ENCODE measurements at places on chromosomes 1 and 21.

DNA sequence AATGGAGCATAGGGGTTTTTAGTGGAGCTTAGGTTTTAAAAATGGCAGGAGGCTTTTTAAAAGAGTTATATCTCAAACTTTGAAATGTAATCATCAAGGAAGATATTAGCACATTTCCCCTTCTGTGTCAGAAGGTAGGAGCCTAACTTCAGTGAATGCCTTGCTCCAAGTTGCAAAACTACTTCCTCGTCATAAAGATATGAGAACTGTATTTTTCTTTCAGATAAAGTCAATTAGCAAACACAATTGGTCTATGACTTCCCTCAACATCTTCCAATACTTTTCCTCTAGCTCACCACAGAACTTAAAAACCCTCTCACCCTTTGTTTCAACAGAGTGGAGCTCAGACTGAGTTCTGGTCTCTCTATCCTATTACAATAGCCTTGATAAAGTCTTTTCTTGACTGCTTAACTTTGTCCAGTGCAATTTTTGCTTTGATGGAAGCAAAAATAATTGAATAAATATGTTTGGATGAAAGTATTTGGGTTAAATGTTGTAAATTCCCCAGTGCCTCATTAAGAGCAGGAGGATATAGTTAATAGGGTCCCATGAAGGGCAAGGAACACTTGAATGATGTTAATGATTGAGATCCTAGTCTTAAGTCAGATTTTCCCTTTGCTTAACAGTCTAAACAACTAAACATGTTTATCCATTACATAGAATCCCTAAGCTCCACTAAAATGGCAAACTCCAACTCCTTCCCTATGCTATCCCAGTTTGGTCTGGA is 58.9 kb downstream of the TNFSF18 start:
- H3K4me3 ChIP-seq = no peak overlapping the region
- H3K27me3 ChIP-seq = no peaks in the 10 kb centered on the region
- no peaks in the 10 kb centered on the region for H3K4me1 ChIP-seq
- H3K27ac ChIP-seq = no peak overlapping the region

- no peaks in the 10 kb centered on the region for H3K36me3 ChIP-seq
- H3K27ac ChIP-seq = no peak overlapping the region
- H3K27me3 ChIP-seq = peaks cover 80% of the 10 kb centered on the region
- peak overlapping the region; percentile 29 for H3K4me3 ChIP-seq
- peaks cover 29% of the 10 kb centered on the region for H3K4me1 ChIP-seq
Observed at GRCh38 chr1:220894025-220894923, 15.0 kb downstream of the HLX start.

DNA sequence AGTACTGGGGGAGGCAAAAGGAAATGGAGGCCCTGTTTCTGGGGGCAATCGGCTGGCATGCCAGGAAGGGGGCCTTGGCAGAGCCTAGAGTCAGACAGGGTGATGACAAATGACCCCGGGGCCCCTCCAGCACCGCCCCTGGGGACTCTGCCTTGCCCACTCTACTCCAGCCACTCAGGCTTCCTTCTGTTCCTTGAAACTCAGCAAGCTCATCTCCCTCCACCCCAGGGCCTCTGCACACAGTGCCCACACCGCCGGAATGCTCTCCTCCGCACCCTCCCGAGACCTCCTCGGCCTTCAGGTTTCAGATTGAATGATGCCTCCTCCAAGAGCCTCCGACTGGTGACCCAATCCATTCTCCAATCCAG is 122.5 kb upstream of the ZBTB40 start:
- no peaks in the 10 kb centered on the region for H3K36me3 ChIP-seq
- peaks cover 37% of the 10 kb centered on the region for H3K4me1 ChIP-seq
- H3K4me3 ChIP-seq = no peak overlapping the region
- DNase-seq = no peak
- peak overlapping the region; percentile 36 for H3K27ac ChIP-seq

DNA sequence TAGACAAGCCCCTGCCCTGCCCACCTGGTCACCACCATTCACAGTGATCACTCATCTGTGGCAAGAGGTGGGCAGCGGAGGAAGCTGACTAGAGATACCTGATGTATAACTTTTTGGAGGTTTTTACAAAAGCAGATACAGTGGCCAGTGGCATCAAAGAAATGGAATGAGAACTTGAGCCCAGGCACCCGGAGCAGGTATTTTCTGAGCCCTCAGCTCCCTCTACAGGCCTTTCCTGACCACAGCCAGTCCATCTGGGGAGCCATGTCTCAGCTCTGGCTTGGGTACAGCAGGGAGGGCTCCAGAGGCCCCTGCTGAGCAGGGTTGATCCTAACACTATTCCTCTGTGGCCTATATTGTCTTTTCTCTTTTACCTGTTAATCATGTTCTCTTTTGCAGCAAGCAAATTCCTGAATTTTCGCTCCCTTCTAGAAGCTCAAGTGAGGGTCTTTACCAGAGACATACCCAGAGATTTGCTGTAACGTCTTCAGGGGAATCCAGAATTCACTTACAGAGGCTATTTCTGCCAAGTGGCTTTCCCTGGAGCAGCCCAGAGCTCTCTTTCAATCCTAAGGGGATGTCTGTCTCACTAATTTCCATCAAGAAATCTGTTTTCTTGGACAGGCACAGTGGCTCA is 27.3 kb downstream of the GPR157 start:
- peaks cover 8% of the 10 kb centered on the region for H3K4me1 ChIP-seq
- no peak overlapping the region for H3K27ac ChIP-seq
- peak; percentile 31 for DNase-seq
- H3K4me3 ChIP-seq = no peak overlapping the region
- no peaks in the 10 kb centered on the region for H3K27me3 ChIP-seq
- peaks cover 9% of the 10 kb centered on the region for H3K36me3 ChIP-seq

DNA sequence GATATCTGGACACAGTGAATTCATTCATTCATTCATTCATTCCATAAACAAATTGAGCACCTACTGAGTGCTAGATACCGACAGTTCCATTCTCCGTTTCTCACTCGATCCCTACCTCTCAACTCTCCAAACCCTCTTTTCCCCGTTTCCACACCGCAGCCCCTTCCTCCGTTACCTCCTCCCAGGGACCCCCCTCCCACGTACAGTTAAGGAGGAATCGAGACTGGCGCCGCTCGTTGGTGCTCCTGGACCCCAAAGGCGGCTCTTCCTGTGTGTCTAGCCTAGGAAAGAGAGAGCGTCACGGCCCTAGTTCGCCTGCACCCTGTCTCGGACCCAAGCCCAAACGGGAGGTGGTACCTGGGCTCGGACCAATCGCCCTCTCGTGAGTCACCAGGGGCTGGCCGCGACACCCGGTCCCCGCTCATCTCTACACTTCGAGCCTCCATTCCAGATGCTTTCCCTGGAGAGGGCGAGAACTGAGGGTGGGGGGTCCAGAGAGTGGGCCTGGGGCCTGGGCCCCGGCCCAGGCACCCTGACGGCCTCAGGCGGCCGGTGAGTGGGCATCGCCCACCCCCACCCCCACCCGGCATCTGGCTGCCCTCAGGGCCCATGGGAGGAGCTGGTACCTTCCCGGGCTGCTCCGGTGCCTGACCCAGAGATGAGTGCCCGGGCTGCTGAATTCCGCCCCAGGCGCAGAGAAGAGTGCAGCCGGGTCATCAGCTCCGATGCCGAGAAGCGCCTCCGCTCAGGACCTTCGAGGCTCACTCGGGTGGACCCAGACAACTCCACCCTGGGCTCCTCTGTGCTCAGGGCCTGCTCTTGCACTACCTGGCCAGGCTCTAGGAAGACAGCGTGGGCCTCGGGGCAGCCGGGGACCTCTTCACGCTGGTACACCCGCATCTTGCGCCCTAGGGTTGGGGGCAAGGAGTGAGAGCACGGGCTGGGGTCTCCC is 4.9 kb downstream of the ARHGEF19 start:
- peak overlapping the region; percentile 91 for H3K27ac ChIP-seq
- H3K27me3 ChIP-seq = no peaks in the 10 kb centered on the region
- no peaks in the 10 kb centered on the region for H3K36me3 ChIP-seq
- no peak for DNase-seq

DNA sequence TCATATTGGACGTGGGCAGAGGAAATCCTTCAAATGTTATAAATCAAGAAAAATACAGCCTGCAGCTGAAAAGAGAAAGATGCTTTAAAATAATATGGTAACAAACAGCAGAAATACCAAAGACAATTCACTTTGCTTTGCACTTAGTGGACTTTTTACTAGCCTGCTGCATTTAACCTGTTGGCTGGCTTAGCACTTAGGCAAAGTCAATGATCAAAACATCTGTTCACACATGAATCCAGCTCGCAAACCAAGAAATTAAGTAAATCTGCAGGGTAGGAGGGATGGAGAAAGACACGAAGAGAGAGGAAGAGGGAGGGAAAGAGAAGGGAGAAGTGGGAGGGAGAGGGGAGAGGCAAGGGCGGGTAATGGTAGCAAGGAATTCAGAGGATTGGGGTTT is 103.6 kb upstream of the RAB4A start:
- no peaks in the 10 kb centered on the region for H3K27me3 ChIP-seq
- no peak overlapping the region for H3K27ac ChIP-seq
- no peak overlapping the region for H3K4me3 ChIP-seq
- no peak for DNase-seq

DNA sequence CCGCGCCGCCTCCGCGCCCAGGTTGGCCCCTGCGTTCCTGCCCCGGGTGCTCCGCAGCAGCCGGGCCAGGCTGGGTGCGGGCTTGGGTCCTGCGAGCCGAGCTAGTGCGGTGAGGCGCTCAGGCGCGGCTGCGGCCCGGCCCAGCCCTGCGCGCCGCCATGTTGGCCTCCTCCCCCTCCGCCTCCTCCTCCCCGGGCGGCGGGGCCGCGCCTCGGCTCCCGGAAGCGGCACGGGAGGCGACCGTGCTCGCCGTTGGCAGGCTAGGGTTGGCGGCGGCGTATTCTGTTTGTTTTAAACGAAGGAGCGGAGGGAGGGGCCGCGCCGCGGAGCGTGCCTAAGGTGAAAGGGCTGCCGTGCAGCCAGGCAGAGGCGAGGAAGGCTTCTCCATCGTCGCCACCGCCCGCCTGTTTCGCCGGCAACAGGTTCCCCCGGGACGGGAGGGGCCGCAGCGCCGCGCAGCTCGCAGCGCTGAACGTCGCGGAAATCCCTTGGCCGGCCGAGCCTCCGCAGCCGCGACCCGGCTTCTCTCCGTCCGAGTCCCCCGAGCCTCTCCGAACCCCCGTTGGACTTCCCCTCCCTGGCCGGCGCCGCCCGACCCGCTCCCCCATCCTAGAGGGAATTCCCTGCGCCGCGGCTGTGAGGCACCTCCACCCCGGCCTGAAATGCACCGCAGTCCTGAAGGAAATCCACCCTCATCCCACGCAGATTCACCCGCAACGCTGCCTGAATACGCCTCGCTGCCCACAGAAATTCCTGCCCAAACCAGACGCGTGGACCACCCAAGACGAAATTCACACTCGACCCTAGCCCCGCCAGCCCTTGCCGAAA is at the start of gene USP24:
USP24 (minus strand) TSS at position 171 of the 828 bp plus-strand sequence. CDS start 251 bp downstream, outside the sequence.
- peak within 1 kb of the TSS; percentile 70 for H3K4me3 ChIP-seq
- peak; percentile 59 for DNase-seq
- no peaks in the 10 kb centered on the region for H3K27me3 ChIP-seq
- H3K36me3 ChIP-seq = no peaks in the 10 kb centered on the region
